Stimulated activated naive B cell treated with anti-CD40 and anti-IgM and Interleukin-4, amounts not matched to agents 10 μg/mL and 1 μg/mL and 100 μg/mL, for 72 hours (primary cell): ENCODE measurements at places on chromosomes 2 and 18.

- DNase-seq = no peak
These were observed 520.8 kb downstream of the PARD3B start for GRCh38 chr2:205066081-205066480.

- DNase-seq = no peak
These were observed 844.9 kb upstream of the CRIM1 start for GRCh38 chr2:35510636-35511035.

GRCh38 chr2:144673456-144673855 is 153.5 kb upstream of the ZEB2 start:
- DNase-seq = no peak

DNA sequence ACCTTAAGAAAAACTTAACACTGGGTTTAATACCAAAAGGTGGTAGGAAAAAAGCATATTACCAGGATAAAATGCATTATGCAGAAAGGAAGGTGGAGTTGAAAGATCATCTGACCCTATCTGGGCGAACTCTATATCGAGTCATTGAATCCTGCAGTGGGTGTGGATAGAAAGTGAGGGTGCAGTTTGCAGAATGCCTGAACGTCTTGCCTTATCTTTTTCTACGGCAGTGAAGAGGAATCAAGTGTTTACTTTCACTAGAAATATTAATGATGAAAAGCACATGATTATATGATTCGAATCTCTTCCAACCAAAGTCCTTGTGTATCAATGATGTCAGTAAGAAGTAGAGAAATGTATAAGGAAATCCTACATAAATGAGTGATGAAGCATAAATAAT is 4.3 kb upstream of the CAVIN2 start:
- no peak for DNase-seq
